ENCODE measurements at places on chromosomes 3 and 15.

DNA sequence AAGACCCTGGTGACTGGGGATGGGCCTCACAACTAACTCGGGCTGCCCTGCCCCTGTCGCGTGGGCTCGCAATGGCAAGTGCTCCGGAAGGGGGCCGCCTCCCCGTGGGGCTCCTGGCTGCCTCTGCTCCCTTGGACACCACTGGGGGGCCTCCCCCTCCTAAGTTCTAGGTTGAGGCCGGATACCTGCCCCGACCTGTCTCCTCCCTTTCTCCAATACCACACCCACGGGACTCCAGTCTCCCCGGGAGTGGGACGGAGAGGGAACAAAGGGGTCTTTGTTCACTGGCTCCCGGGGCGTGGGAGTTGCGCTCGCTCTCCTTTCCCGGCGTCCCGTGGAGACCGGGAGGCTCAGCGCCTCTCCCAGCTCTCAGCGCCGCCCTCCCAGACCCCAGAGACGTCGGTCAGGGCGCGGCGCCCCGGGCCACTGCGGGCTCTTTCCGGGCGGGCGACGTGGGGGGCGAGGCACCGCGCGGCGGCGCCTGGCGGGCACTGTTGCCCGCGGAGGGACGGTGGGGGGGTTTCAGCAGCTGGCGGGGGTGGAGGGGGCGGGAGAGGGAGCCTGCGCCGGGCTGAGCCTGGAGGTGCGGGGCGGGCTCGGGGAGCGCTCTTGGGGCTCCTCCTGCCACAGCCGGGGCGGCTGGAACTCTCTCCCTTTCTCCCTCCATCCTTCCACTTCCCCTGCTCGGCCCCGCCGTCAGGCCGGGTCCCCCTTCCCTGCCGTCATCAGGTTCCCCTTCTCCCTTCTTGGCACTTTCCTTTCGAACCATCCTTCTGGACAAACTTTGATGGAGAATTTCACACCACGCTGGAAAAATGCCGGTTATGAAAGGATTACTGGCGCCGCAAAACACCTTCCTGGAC is at the start of gene KCNH8:
Gene KCNH8, plus strand, starts transcription at position 606 of the 863 bp plus-strand sequence. Its CDS starts 210 bp downstream, at position 816.
- no peak for DNase-seq

DNA sequence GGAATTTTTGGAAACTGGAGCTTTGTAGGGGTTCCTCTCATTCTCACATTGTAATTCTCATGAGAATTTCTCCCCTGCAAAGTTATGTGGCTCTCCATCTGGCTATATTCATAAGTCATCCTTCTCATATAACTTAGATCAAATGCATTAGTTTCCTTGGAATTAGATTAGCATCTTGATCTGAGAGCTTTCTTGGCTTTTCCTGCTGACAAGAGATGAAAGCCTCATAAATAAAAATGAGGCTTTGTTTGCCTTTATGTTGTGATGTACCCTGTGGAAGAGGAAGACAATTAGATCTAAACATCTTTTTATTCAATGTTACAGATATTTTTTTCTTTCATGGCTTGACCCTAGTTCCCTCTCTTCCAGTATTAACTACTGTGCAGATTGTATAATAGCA is 165.4 kb upstream of the ZPLD1 start:
- no peak for DNase-seq

- DNase-seq = no peak
Measured at GRCh38 chr3:185308126-185308754, 54.4 kb upstream of the EHHADH start.

DNA sequence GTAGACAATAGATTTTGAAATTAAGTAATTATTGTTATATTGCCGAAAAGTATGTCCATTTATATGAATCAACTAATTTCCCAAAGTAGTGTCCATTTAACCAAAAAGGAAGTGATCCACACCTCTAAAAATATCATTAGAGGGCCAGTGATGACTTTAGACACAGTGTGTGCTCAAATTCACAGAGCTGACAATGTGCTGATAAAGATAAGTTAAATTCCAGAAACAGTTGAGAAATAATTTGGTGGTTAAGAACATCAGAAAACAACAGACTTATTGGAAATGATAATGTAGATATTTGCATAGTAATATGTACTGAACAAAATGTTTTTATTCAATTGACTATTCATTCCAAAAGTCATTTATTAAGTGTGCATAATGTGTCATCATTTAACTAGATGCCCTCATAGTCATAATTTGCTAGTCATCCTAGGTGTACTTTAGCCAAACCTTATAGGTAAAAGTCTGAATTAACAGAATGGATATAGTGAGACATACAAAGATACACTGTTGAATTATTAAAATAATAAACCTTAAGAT is 230.2 kb upstream of the ADAMTS9 start:
- no peak for DNase-seq

- no peak for DNase-seq
Measured at GRCh38 chr3:128320551-128321340, 145.9 kb downstream of the DNAJB8 start.

- DNase-seq = no peak
Measured at GRCh38 chr3:152323834-152324233, 55.1 kb downstream of the MBNL1 start.

DNA sequence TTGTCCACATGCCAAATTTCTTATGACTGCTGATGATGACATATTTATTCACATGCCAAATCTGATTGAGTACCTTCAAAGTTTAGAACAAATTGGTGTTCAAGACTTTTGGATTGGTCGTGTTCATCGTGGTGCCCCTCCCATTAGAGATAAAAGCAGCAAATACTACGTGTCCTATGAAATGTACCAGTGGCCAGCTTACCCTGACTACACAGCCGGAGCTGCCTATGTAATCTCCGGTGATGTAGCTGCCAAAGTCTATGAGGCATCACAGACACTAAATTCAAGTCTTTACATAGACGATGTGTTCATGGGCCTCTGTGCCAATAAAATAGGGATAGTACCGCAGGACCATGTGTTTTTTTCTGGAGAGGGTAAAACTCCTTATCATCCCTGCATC is 17.3 kb downstream of the B3GNT5 start:
- DNase-seq = no peak

DNA sequence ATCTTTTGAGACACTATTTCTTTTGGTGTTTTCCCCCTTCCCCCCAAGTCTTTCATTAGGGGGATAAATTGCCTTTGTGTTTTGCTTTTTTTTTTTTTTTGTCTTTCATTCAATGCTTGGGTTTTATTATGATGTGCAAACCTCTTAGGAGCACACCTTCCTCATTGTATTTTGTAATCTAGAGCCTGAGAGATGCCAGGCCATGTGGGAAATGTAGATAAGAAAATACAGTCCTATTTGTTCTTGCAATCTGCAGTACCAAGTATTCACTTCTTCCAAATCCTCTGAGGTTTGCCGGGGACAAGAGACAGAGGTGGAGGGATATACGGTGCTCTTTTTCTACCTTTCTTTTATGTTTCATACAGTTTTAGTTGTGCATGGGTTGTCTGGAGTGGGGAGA is 66.7 kb downstream of the LARS2 start:
- DNase-seq = no peak

DNA sequence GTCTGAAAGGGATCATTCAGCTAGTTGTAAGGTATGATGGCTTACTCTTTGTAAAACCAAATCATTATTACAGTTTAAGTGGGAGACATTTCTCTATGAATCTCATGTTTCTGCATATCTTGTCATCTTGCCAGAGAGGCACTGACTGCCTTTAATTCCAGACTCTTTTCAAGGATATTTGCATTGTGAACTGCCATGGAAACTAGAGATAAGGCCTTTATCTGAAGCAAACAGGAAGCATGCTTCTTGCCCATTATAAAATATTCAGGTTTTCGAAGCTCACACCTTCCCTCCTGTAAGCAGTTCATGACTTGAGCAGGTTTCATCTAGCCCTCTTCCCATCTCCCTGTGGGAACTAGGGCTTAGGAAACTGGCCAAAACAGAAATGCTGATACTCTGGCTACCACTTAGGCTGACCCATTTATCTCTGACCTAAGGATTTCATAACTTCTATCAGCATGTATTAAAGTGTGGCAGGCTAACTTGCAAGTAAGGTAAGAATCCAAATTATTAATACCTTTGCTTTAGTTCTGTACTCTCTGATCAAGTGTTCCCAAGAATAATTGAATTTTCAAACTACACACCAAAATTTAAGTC is 326.6 kb upstream of the ALCAM start:
- DNase-seq = no peak

DNA sequence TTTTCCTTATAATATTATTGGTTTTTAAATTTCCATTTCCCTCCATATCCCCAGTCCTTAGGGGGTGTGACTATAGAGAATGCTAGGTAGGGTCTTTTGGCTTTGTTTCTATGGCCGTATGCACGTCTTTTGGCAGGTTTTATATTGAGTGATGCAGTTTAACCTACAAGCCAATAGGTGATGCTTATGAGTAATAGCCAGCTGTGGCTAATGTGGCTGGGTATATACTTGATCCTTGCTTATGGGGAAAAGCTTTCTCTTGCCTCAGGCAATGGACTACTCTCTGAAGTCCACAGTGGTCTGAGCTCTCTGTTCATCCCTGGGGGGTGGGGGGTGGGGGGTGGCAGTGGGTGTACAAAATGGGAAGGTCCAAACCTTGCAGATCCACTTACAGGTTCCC is 223.9 kb downstream of the MFSD1 start:
- no peak for DNase-seq

GRCh38 chr3:136334209-136334608 is 84.1 kb downstream of the PCCB start:
- no peak for DNase-seq

DNA sequence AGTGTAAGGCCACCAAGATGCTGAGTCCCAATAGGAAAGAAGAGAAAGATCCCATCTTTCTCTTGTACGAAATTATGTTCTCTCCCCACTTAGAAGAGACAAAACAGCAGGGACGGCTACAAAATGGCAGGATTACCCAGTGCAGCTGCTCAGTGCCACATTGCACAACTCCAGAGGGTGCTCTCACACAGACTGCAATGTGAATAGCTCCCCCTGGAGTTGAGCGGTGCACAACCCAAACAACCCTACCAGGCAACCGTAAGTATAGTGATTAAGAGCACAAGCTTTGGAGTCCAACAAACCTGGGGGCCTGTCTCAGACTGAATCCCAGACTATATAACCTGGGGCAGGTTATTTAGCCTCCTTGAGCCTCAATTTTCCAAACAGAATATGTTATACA is 3.1 kb upstream of the BHLHE40 start:
- no peak for DNase-seq

DNA sequence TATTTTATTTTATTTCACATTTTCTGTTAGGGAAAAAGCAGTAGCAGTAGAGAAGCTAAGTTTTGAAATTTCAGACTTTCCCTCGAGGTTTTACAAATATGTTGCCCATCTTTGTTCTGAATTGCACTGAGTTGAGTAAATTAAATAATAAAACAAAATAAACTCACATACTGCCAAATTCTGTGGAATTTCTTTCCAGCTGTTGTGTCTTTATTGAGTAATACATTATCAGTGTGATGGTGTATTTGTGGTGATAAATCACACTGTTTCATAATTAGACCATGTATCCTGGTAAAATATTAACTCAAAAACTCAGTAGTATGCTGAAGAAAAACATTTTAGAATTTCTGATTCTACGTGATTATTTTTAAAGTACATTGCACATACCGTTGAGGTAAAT is 592.1 kb downstream of the SI start:
- no peak for DNase-seq

- DNase-seq = no peak
Measured at GRCh38 chr3:88882121-88882520, 225.3 kb upstream of the EPHA3 start.

DNA sequence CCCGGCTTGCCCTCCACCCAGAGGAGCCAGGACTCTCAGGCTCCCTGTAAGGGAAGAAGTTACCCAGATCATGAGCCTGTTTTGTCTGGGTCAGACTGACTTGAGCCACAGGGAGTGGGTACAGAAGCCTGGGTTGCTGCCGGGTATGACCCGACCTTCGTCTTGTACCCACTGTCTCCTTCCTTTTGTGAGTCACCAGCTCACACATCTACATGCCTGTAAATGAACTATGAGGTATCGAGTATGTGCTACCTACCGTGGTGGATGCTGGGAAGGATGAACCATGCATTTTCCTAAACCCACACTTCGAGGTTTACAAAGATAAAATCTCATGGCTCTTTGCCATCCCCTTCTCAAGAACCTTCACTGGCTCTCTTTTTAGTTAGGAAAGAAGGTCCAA is 56.9 kb downstream of the CACNA1D start:
- no peak for DNase-seq

GRCh38 chr3:56677286-56677685 is 5.8 kb downstream of the TASOR start:
- DNase-seq = no peak
